NCI-H69 (cell line): ENCODE measurements at places on chromosomes 1 and 21.

GRCh38 chr21:17371450-17371849 is 141.4 kb upstream of the CXADR start:
- peak; percentile 17 for DNase-seq

DNA sequence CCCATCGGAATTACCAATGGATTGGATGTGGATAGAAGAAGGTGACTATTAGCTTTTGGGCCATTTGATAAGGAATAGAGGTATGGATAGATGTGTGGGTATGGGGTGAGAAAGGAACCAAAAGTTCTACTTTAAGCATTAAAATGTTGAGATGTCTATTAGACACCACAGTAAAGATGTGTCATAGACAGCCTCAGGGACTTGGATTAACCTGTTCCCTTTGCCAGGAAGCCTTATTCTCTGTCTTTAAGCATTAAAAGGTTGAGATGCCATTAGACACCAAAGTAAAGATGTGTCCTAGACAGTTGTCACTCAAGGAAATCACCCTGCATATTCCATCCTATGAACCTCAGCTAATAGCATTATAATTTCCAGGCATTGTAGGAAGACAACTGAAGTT is 11.0 kb upstream of the DENND1B start:
- no peak for DNase-seq

DNA sequence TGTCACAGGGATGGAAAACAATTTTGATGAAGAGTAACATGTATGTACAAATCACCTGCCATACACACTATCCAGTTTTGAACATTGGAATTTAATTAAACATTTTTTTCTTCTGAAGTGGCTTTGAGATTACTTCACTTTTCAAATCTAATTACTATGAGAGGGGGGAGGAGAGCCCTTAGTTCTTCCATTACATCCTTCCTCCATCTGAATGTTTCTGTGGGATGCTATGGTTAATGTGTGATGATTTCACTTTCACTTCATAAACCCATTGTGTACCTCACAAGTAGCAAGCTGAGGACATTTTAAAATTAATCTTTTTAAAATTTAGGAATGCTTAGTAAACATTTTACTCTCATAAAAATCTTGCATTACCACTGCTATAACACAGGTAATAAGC is 156.9 kb downstream of the RUNX1 start:
- DNase-seq = no peak

DNA sequence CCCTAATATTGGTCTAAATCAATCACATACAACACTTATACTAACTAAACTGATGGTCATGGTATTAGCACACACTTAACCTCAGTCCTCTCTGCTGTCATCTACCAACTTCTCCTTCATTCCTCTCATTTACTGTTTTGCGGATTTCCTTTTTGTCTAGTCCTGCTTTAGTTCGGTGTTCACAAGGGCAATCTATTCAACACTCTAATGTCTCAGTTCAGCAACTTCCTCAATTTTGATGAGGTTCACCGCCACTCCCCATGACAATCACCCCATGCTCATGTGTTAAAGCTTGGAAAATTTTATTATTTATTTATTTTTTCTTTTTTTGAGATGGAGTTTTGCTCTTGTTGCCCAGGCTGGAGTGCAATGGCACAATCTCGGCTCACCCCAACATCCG is 301.1 kb downstream of the PTPRC start:
- no peak for DNase-seq

GRCh38 chr21:42593007-42593814 is 60.2 kb upstream of the PDE9A start:
- peak; percentile 77 for DNase-seq

- DNase-seq = no peak
Measured at GRCh38 chr1:231155808-231156207, 6.0 kb upstream of the TRIM67 start.

GRCh38 chr1:172206256-172206655 is 214.2 kb upstream of the C1orf105 start:
- DNase-seq = peak; percentile 43

- no peak for DNase-seq
Measured at GRCh38 chr1:111217183-111217910, 10.2 kb upstream of the CHI3L2 start.

DNA sequence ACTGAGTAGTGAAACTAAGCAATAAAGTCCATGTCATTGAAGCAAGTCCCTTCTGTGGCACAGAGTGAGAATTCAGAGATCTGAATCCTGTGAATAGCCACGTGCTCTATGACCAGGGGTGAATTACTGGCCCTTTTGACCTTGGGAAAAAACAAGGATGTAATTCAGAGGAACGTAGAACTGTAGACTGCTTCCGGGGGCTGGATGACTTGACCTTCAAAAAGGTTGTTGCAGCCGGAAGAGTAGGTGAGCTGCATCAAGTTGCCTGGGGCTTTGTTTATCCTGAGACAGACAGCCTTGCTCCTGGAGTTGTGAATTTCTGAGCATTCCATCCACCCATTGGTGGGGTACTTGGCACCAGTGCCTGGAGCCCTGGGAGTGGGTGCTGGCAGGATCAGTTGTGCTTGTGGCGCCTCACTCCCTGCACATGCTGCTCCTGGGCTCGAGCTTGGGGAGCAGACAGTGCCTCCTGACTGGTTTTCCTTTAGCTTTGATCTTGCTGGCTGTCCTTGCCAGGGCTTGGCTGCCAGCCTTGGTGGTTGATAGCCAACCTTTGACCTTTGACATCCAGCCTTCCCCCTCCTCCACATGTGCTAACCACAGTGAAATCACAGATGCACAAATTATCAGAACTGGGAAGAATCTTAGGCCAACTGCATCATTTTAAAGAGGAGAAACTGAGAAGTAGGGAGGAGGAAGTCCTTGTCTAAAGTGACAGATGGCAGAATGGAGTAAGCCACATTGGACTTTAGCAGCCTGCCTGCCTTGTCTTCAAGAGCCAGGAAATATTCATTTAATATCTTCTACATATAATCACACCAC is 16.2 kb upstream of the MYOG start:
- peak; percentile 16 for DNase-seq

DNA sequence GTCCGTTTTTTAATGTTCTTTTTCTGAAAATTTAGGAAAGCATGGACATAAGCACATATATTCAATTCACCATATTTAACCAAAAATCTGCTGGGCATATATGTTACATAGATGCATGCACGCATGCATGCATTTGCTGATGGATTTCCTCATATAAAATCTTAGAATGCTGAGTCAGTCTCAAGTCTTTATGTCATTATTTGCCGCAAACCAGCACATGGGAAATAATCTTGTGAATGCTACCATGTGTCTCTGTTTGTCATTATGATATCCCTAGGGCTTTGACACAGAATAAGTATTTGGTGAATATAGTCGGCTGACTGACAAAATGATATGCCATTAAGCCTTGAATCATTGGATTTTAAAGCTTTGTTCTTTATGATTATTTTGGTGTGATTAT is 776.5 kb downstream of the KCNT2 start:
- DNase-seq = peak; percentile 34

GRCh38 chr1:200233393-200233792 is 176.4 kb downstream of the ZNF281 start:
- no peak for DNase-seq

GRCh38 chr1:174209347-174210187 is 50.2 kb downstream of the RABGAP1L start:
- no peak for DNase-seq

- peak; percentile 25 for DNase-seq
Measured at GRCh38 chr1:156432669-156433018, 63.6 kb downstream of the RHBG start.

- no peak for DNase-seq
Measured at GRCh38 chr1:175364424-175365076, 172.0 kb upstream of the KIAA0040 start.

GRCh38 chr1:18012686-18013085 is 94.9 kb upstream of the IGSF21 start:
- no peak for DNase-seq

- DNase-seq = peak; percentile 83
Measured at GRCh38 chr1:187262731-187263130, 434.0 kb downstream of the PLA2G4A start.

DNA sequence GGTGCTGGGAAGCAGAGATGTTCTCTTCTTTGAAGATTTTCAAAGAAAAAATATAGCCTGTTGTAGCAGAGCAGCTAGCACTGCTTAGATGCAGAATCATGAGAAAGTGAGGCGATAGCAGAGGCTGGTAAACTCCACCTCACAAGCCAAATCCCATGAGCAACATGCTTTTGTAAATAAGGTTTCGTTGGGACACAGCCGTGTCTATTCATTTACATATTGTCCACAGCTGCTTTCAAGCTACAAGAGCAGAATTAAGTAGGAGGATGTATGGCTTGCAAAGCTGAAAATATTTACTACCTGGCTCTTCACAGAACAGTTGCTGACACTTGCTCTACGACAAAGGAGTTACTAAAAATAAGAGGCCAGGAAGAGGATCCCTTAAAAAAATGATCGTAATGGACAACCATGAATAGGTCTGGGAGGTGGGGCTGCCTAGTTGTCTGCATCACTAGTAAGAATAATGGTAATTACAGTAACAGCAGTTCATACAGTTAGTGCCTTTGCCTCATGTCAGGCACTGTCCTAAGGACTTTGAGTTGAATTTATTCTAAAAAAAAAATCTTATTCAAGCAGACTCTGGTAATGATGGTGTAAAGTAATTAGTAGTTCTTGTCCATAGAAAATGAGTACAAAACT is 622.0 kb downstream of the KIF26B start:
- DNase-seq = no peak

DNA sequence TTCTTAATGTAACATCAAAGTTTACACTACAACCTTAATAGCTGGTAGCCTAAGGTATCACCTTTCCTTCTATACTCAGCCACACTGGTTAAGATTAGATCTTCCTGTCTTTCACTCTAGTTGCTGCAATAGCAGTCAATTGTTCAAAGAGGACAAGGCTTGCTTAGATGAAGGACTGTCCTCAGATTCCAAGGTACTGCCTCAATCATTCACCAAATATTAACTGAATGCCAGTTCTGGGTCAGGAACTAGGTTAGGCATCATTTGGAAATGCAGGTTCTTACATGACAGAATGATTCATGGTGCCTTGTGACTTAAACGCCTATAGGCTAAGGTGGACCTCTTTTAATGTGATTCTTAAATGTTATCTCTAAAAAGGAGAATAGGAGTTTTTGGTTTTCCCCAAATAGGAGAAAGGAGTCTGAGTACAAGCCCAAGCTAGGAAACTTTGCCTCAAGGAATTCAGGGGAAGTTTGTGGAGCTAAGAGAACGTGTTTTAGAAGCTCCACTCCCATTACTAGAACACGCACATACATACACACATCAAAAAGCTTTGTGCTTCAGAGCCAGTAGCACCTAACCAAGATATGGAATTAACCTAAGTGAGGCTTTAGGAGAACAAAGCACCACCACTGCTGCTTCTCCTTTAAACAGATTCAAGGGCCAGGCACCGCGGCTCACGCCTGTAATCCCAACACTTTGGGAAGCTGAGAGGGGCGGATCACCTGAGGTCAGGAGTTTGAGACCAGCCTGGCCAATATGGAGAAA is 8.5 kb upstream of the WDR47 start:
- DNase-seq = no peak

DNA sequence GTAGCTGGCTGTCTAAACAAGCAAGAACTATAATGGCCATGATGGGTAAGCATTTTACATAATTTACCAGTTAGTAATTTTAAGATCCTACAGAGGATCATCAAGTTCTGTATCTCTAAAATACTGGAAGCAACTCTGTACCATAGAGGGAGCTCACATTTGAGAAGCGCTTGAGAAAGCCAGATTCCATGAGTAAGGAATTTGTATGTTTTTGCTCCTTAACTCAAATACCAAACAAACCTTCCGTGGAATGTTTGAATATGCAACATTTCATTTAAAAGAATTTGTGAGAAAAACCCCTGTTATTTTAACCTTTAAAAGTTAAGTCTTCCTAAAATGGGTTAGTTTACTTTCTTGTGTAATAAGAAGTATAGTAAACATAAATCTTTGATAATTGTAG is 2.0 kb downstream of the TSHB start:
- no peak for DNase-seq

GRCh38 chr21:39022863-39023693 is 160.2 kb downstream of the PSMG1 start:
- peak; percentile 64 for DNase-seq

GRCh38 chr1:203288400-203288799 is 16.9 kb upstream of the BTG2 start:
- DNase-seq = peak; percentile 96

DNA sequence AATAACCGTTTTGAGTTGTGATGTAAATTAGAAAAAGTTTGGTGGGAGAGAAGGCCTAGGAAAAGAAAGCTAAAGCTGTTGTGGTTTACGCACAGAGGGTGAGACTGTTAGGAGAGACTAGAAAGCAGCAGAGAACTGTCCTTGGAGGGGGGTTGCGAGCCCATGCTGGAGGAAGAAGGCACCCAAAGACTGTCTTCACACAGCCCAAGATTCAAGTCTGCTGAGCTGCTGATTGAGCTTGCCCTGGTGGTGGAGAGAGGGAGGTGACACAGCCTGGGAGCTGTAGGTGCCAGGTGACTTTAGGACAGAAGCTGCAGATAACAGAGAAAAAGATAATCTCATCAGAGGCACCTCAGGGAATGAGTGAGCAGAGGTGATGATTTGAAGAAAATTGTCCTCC is 18.3 kb upstream of the TLR5 start:
- DNase-seq = no peak

GRCh38 chr1:229410692-229411433 is 23.0 kb downstream of the ACTA1 start:
- peak; percentile 99 for DNase-seq

DNA sequence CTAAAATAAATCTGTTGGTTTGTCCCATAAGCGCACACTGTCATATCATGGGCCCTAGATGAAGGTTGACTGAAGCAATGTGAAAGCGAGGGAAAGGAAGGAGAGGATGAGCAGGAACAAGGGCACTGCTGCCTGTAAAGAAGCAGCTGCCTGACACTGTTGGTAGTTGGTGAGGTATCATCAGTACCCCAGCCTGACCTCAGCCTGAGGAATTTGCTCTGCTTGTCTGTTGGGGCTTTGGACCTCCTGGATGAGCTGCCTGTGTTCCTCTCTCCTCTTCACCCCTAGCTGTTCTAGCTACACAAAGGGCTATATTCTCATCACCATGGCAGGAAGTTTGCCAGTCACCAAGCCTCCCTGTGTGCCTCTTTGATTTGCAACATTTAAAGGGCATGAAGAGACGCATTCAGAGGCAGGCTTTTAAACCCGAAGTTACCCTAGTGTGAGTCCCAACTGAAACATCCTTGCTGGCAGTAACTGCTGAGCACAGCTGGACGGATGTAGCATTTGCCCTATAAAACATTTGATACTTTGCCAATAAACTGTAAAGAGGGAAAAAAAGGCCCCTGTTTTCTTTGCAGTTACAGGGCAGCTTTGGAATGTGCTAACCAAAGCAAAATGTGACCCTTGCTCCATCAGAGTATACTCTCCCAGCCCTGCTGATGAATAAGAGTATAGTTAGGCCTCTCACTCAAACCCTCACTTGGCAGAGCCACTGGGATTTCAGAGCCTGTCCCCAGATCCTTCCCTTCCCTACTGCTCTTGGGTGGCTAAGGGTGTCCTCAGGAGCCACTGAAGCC is 22.2 kb upstream of the SPATA6 start:
- DNase-seq = peak; percentile 45
